Activated CD8-positive, alpha-beta memory T cell treated with anti-CD3 and anti-CD28 coated beads for 4 hours (primary cell): ENCODE measurements at places on chromosomes 3 and 15.
A peak's percentile ranks its signal among the peaks of the same experiment; 100 is the strongest.

GRCh38 chr3:165805946-165806561, 31.2 kb downstream of the BCHE start:
- no peak for DNase-seq

DNA sequence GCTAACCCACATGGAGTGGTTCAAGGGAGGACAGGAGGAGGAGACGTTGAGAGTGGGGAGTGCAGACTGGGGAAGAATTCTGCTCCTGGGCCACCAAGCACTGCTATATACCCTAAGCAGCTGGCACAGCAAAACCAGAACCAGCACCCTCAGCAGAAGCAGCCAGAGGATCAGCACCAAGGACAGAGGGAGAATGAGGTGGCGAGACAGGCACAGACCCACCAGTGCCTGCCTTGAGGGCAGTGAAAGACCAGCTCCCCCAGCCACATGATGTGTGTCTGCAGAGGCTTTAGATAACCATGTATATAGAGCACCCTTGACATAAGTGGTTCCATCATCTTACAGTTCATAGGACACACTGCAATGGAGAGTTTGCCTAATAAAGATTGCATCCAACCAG, 319.0 kb downstream of the GABRB3 start:
- no peak for DNase-seq

GRCh38 chr3:4520033-4520816, 27.1 kb downstream of the ITPR1 start:
- DNase-seq = no peak

- DNase-seq = no peak
Observed at GRCh38 chr3:169846458-169847193, 23.1 kb downstream of the LRRC31 start.

GRCh38 chr15:51803965-51804364, 25.5 kb upstream of the TMOD3 start:
- DNase-seq = no peak

GRCh38 chr3:150547045-150547741, 606 bp downstream of the EIF2A start:
- no peak for DNase-seq

DNA sequence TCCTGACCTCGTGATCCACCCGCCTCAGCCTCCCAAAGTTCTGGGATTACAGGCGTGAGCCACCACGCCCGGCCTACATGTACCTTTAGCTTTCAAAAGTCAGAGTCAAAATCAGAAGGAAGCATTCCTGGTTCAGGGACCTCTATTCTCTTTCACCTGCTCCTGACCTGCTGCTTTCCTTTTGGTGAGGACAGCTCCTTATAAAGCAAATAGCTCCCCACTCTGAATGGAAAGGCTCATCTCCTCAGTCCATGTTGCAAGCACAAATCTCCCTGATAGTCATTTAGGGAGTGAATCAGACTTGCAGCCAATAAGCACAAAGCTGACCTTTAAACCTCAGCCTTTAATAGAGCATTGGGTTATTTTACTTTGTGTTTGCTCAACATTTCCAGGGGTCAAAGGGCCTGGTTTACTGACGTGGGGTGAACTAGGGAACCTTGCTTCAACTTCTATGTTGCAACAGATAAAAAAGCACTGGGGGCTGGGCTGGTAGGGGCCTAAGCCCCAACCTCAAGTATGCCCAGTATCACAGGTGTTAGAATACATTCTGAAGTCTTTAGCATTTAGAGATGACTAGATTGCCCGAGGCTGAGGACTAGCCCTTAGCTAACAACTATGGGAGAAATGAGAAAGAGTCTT, 43.1 kb downstream of the THRB start:
- no peak for DNase-seq

DNA sequence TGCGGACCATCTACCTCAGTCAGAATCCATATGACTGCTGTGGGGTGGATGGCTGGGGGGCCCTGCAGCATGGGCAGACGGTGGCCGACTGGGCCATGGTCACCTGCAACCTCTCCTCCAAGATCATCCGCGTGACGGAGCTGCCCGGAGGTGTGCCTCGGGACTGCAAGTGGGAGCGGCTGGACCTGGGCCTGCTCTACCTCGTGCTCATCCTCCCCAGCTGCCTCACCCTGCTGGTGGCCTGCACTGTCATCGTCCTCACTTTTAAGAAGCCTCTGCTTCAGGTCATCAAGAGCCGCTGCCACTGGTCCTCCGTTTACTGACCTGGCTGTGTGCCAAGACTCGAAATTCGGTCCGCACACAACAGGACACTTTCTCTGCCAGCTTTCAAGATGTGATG, 21.9 kb downstream of the NRROS start:
- DNase-seq = no peak

GRCh38 chr3:151227266-151227806, 24.3 kb upstream of the GPR171 start:
- no peak for DNase-seq

DNA sequence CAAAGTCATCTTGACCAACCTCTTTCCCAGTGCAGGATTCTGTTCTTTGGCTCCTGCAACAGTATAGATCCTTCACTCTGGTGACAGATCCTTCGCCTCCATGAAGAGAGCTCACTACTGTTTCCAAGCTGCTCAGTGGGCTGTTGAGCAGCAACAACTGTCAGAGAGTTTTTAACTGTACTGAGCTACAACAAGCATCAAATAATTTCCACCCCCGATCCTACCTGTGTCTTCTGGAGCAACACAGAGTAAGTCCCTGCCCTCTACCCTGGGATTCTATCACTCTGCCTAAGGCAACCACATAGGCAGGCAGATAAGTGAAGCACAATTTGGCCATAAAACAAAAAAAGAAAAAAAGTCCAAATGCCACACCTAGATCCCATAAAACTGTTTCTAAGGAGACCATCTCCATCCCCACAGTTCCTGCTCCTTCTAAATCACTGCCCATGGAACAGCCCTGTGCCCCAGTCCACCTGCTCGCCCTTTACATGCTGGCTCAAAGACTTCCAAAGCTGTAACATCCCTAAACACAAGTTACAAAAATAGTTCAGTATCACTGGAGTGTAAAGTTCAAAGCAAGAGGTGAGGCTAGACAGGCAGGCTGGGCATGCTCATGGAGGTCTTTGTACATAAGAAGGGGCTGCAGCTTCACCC, 37.8 kb upstream of the ANPEP start:
- DNase-seq = no peak

GRCh38 chr15:88705769-88706165, 67.0 kb downstream of the ISG20 start:
- no peak for DNase-seq

GRCh38 chr3:165835431-165835830, 1.8 kb downstream of the BCHE start:
- no peak for DNase-seq

GRCh38 chr15:69526081-69527061, 73.8 kb downstream of the RPLP1 start:
- DNase-seq = no peak

GRCh38 chr3:146189519-146190173, 28.7 kb upstream of the PLOD2 start:
- DNase-seq = peak; percentile 0

DNA sequence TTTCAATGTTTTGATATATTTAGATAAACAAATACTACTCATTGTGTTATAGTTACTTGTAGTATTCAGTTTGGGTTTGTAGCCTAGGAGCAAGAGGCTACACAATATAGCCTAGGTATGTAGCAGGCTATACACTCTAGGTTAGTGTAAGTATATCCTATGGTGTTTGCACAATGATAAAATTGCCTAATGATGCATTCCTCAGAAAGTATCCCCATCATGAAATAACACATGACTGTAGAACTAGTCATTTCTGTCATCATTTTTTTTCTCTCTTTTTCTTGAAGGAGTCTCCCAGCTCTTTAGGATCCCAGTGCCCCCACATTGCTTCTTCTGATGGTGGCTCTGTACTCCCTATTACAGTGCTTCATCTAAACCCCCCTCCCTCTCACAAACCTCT, 157.7 kb upstream of the CADPS start:
- no peak for DNase-seq

GRCh38 chr15:73838831-73839426, 34.4 kb upstream of the TBC1D21 start:
- no peak for DNase-seq

- no peak for DNase-seq
Observed at GRCh38 chr3:32398531-32398930, 6.9 kb downstream of the CMTM7 start.

DNA sequence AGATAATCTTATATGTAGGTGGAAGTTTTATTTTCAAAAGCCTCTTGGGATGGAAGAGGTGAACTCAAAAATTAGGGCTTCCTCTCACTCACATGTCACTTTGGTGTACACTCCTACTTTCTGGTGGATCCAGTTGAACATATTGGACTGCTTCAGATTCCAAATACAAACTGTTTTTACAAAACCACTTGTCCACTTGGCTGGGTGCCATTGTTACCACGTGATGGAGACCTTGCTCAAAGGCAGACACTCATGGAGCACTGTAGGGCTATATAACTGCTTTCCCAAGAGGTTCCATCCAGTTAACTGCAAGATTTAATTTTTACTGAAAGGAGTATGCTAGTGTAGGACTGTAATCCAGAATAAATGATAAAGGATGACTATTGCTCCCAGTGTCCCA, 307.0 kb downstream of the EPHA6 start:
- no peak for DNase-seq

- DNase-seq = no peak
Observed at GRCh38 chr3:54215521-54215920, 93.2 kb downstream of the CACNA2D3 start.

DNA sequence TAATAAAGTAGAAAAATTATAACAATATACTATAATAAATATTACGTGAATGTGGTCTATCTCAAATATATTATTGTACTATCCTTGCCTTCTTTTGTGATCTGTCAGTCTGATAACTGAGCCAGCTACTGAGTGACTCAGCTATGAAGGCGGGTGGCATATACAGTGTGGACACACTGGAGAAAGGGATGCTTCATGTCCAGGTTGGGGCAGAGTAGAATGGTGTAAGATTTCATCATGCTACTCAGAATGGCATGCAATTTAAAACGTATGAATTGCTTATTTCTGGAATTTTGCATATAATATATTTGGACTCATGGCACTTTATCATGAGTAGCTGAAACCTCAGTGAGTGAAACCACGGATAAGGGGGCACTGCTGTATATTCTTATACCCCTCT, 172.9 kb upstream of the TBC1D5 start:
- no peak for DNase-seq

DNA sequence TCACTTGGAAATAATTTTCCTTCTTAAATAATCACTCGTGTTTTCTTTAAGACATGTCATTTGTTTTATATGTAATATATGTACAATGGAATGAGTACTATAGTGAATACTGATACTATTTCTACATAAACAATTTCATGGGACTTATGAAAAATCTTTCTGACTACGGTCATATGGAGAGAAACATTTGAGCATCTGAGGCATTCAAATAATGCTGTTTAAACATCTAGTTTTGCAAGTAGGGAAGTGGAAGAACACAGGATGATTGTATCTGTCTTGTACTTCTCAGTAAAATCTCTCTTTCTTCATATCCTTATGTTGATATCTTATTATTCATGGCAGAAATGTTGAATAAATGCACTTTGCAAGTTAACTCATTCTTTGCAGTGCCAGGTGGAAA, 599.5 kb upstream of the KCNMB2 start:
- DNase-seq = no peak

GRCh38 chr15:43056696-43057095, 49.1 kb downstream of the UBR1 start:
- no peak for DNase-seq

DNA sequence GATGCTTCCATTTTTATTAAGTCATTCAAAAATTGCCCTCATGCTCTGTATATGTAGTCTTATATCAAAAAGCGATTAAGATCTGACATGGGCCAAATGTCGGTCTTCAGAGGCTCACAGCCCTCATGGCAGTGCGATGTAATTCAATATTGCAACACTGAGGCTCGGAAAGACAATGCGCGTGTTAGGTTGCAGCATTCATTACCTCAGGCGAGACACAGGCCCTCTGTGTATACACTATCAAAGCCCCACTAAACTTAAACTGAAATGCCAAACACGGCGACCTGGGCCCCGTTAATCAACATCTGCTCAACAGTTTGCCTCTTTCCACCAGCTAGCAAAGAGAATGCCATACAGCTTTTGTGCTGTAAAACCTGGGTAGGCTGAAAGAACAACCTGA, 413.4 kb downstream of the ERC2 start:
- DNase-seq = no peak

DNA sequence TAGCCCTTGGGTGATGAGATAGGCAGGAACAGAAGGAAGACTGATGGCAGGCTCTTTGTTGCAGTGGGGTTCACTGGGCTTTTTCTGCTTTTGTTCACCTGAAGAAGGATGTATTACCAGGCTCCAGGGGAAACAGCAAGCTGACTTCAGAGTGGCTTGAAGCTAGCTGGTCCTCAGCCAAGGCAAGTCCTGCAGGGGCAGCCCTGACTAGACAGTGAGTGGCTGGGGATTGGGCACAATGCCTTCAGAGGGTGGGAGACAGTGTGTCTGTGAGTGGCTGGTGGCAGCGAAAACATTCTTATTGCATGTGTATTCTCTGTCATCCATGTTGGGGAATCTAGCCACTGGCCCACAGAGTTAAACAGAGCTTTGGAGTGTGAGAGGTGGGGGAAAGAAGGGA, 2.3 kb upstream of the TEX264 start:
- DNase-seq = no peak

DNA sequence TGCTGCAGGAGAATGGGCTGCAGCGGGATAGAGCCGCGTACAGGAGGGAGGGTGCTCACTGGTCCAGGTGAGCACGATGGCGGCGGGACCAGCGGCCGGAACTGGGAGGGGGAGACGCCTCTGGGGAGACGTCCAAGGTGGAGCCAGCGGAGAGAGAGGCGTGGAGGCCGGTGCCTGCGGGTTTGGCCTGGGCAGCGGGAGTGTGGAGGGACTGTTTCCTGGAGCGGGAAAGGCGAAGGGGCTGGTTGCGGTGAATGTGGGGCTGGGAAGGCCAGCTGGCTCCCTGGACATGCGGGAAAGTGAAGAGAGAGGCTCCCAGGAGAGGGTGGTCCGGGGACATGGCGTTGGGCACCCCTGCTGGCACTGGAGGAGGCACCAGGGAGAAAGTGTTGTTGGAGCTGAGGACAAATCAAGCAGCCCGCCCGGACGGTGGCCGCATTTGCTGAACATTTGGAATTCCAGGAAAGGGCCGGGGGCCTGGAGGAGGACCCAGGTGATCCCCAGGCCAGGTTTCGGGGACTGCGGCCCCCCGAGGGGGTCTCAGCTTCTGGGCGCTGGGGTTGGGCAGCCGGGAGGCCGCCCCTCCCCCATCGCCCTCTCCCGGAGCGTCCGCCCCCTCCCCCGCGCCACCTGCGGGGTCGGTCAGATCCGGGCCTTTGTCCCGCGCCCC, 34.3 kb downstream of the DNAJB8 start:
- DNase-seq = no peak

- no peak for DNase-seq
Observed at GRCh38 chr3:13103416-13104058, 30.3 kb upstream of the IQSEC1 start.

DNA sequence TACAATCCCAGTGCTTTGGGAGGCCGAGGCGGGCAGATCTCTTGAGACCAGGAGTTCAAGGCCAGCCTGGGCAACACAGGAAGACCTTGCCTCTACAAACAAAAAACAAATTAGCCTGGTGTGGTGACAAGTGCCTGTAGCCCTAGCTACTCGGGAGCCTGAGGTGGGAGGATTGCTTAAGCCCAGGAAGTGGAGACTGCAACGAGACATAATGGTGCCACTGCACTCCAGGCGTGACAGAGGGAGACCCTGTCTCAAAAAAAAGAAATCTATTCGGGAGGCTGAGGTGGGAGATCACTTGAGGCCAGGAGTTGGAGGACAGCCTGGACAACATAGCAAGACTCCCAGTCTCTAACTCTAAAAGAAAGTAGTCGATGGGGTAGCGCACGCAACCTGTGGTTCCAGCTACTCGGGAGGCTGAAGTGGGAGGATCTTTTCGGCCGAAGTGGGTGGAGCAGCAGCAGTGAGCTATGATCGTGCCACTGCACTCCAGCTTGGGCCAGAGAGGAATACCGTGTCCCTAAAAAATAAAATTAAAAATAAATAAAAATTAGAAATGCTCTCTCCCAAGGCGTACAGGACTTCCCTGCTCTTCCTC, 775 bp downstream of the C3orf33 start:
- no peak for DNase-seq
